AG10803 (cell line): ENCODE measurements at places on chromosomes 2 and 18.

- DNase-seq, result no peak
Observed at GRCh38 chr2:768451-768850, 91.2 kb upstream of the TMEM18 start.

DNA sequence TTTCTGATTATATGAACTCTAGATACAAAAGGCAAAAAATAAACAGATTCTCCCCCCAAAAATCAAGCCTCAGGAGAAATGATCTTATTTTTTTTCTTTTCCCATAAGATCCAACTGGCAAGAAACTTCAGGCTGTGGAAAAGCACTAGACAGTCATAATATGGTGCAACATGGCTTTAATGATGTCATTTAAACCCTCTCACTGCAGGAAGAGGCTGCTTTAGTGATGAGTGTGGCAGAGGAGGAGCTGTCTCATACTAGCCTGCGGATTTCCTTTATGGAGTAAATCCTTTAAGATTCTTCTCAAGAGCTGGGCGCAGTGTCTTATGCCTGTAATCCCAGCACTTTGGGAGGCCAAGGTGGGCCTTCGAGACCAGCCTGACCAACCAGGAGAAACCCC lies 83.3 kb upstream of the CD28 start:
- peak; percentile 97 for DNase-seq

- no peak for DNase-seq
Observed at GRCh38 chr2:127379712-127380355, 7.9 kb downstream of the MAP3K2 start.

DNA sequence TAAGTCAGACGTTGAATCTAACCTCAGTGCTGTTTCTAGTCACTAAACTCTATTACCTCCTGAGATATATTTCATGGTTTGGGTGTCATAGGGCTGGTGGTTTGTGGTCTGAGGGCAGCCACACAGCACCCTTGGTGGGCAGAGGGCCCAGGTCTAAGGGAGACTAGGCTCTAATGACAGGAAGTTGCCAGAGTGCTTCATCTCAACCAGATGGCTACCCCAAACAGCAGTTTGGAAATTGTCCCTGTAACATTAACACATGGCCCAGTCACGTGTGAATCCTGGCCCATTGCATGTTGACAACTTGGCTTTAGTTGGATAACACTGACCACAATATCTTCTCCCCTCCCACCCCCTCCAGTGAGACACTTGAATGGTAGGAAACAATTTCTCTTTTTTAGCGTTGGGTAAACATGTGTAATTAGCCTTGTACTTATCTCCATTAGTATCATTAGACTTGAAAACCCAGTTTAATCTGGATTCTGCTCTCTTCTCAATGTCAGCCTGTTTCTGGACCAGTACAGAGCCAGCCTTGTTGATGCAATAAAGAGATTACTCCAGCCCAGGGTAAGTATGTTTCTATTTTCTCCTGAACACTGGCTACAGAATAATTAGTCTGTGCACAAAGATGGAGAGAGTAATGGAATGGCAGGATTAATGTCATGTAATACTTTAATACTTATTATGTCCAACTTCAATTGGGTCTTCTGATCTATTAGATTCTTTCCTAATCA lies 187.8 kb upstream of the SIX3 start:
- peak; percentile 85 for DNase-seq

DNA sequence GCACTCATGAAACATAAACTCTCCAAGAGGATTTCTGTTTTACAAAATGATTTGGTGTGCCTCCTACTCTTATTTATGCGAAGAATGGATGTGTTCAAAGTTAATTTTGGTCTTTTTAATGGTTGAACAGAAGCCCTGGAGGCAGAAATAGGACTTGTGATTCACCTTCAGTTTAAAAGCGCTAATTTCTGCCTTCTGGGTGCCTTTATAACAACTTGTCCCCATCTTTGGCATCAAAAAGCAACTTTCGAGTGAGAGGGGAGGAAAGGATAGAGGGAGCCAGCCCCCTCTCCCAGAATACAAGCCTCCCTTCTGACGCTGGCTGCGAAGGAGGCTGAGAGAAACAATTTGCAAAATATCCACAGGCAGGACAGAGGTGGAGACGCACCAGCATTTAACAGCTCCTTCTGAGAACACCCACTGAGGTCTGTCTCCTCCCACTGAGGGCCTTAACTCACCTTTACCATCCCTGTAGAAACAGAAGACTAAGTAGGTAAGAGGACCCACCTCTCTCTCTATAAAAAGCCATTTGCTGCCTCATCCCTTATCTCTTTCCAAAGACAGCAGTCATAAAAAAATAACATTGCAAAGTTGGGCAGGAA lies 24.3 kb upstream of the BCL11A start:
- no peak for DNase-seq

- DNase-seq, result no peak
Observed at GRCh38 chr2:216015722-216016464, 2.5 kb upstream of the MREG start.

DNA sequence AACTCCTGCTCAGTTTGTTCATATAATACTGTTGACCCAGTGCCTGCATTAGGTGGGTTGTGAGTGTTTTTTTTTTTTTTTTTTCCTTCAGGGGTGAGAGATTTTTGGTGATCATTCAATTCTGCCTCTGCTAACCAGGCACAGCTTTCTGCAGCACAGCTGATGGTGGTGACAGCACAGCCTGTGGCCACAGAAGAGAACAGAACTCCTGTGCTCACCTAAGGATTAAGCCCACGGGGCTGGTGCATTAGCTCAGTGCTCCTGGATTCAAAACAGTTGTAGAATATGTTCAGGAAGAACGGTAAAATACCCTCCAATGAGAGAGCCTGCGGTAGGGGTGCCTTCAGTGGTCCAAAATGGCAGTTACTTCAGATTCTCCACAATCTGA lies 42.0 kb downstream of the PKP4 start:
- DNase-seq, result no peak

DNA sequence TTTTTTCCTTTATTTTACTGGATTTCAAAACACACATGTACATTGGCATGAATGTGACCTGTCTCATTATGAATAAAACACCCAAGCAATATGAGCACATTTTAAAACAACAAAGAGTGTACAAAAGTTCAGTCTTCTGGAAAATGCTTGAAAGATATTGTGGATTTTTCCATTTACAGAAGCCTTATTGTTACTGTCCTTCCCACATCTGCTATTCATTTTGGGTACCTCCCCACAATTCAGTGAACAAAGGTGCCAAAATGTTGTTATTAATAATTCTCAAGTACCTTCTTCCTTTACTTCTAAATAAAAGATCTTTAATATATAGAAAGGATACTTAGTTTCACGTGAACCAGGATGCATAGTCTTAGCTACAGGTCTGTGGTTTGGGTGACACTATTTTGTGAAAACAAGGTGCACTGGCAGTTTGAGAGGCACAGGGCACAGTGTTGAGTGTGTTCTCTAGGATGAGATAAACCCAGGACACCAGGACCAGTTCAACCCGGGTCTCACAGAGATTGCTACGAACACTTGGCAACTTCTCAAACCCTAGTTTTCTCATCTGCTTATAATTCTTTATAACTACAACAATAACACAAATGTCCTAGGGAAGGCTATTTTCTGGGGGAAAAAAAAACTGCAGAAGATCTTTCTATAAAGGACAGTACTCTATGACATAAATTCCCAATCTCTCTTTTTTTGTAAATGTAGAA lies 84.5 kb upstream of the GALNT5 start:
- peak; percentile 56 for DNase-seq

DNA sequence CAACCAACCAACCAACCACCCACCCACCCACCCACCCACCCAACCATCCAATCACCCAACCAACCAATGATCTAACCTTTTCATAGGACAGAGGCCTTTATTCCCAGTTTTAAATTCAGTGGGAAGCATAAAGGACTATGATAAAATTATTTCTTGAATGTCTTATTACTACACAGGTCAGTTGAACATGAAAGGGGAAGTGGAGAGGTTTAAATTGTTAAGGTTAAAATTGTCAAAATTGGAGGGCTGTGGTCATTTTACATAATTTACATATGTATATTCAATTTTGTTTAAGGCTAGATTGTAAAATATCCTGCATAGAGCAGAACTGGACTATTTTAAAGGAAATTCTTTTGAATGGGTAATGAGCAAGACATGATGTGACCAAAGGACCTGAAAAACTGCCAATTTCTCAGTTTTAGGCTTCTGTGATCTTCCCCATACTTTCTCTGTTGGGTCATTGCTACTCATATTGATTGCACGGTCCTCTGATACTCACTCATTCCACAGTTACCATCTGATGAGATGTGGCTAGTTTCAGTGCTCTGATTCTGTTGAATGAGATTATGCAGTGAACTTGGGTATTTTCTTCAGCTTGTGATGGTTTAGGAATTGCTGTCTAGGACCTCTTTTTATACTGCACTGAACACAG lies 127.4 kb downstream of the PLCL1 start:
- DNase-seq, result peak; percentile 78

DNA sequence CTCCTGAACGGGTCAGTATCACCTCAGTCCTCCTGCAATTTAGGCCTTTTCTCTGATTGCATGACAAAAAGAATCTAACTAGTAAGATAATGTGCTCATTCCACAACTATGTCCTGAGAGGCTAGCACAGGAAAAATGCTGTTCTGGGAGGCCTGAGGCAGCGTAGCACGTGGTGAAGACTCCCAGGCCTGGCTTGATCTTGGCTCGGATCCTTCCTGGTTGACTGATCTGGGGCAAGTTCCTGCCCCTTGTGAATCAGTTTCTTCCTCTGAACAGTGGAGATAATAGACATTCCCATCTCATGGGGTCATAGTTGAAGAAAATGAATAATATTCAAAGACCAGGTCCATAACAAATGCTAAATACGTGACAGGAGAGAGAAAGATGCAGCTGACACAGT lies 12.3 kb downstream of the FBLN7 start:
- peak; percentile 93 for DNase-seq

DNA sequence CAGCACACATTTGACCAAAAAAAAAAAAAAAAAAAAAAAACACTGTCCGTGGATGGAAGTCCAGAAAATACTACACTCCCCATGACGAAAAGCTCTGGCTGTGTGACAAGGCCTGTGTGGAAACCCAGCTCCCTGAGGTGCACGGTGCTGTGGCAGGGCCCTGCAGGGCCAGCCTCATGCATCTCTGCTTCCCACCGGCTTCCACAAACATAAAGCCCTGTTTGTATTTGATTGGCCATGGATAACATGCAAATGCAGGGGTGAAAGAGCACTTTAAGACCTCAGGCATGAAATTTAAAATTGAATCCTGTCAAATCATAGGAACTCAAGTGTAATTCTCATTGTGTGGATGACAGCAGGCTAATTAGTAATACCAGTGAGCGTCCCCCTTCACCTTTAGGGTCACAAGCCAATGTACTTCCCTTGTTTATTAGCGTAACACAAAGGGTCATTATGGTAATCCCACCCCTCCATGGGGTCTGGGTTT lies 757.2 kb downstream of the GALR1 start:
- no peak for DNase-seq

GRCh38 chr18:64202863-64203262 lies 54.0 kb upstream of the LINC00305 start:
- DNase-seq, result no peak

GRCh38 chr2:196961889-196962288 lies 35.4 kb upstream of the PGAP1 start:
- no peak for DNase-seq

DNA sequence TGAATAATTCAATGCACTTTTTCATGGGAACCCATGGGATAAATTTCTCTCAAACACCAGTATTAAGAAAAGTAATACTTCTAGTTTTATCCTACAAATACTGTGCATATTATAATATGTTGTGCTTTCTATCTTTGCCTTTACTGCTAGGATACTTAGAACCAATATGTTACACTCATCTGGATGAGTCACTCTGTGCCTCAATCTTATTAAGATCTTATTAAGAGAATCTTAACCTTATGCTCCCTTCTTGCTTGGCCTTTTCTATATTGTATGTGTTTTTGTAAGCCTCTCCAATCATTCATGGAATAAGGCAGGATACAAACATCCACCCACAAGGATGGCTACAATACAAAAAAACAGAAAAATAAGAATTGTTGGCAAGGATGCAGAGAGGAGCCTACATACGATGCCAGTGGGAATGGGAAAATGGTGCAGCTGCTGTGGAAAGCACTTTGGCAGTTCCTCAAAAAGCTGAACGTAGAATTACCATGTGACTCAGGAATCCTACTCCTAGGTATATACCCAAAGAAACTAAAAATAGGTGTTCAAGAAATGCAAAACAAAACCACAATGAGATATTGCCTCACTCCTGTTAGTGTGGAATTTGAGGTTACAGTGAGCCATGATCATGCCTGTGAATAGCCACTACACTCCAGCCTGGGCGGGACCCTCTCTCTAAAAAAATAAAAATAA lies 10.7 kb upstream of the TWSG1 start:
- peak; percentile 86 for DNase-seq

DNA sequence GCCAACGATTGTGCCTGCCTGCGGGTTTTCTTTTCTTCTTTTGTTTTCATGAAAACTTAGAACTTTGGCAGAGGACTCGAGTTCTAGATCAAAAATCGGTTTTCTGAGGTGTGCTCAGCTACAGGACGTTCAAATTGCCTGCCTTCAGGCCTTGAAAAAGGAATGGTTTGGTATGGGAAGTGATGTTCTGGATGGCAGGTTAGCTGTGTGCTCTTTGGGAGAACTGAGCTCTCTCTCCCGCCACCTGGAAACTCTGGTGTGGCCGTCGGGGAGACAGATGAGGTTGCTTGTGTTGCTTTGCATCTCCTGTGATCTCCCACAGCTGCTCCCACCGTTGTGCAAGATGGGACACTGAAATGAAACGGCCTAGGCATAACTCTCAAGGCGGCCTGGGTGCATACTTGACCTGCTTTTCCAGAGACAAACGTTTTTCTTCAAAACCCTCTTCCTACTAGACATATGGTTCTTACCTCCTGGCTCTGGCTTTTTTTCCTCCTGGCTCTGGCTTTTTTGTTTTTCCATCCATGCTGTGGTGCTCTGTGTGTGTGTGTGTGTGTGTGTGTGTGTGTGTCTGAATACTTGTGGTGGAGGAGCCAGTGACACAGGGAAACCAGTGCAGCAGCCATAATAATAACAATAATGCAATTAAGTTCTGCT lies 2.0 kb downstream of the FMNL2 start:
- peak; percentile 82 for DNase-seq

GRCh38 chr2:4780679-4781078 lies 911.5 kb upstream of the SOX11 start:
- no peak for DNase-seq

DNA sequence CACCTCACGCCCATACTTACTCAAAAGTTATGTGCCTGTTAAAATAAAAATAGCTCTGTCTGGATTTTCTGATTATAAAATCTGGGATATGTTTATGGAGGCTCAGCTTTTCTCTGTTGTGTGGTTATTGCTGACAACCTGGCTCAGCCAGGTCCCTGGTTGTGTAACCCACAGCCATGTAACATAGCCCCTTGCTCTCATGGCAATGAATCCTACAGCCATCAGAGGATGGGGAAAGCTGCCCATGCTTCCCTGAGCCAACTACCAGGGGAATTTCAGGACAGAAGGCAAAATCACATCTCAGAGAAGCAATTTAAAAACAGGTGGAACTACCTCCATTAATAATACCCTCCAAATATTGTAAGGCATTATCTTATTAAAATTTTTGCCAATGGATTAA lies 29.7 kb downstream of the ST8SIA5 start:
- no peak for DNase-seq

- DNase-seq, result peak; percentile 95
Observed at GRCh38 chr2:119283873-119284331, 60.3 kb downstream of the STEAP3 start.
